Activated T-helper 9 cell treated with anti-CD3 and anti-CD28 coated beads, Interleukin-2, amount 50 U/mL, for 16 hours (primary cell): ENCODE measurements at places on chromosomes 6 and 20.

DNA sequence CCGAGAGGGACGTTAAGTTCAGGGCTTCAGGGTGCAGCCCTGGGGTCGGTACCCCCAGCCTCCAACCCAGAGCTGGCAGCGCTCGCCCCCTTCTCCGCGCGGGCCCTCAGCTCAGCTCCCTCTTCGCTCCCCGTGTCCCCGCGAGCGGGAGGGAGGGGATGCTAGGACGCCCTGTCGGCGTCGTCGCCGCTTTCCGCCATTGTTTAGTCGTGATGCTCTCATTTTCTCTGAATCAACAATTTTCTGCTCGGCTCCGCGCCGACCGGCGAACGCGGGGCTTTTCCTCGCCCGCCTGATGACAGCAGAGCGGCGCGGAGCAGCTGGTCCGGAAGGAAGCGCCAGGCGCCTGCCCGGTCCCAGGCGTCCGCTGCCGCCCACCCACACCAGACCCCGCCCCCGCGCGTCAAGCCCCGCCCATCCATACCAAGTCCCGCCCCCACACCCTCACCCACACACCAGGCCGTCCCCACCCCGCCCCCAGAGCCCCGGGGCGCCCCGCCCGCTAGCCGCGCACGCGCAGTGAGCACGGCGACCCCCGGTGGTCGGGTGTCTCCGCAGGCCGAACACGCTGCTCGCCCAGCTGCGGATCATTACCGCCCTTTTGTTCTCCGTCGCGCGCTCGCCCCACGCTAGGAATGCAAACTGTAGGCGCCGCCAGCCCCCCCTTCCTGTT is 50.1 kb upstream of the SLC32A1 start:
- DNase-seq: peak; percentile 48

GRCh38 chr20:35179292-35180212 is 7.7 kb downstream of the PROCR start:
- DNase-seq: no peak

GRCh38 chr6:32943864-32944649 is 3.2 kb upstream of the HLA-DMB start:
- DNase-seq: no peak

- DNase-seq: no peak
Observed at GRCh38 chr6:1439349-1439748, 50.0 kb downstream of the FOXF2 start.

- DNase-seq: no peak
Observed at GRCh38 chr6:100503043-100503705, 38.5 kb upstream of the SIM1 start.

DNA sequence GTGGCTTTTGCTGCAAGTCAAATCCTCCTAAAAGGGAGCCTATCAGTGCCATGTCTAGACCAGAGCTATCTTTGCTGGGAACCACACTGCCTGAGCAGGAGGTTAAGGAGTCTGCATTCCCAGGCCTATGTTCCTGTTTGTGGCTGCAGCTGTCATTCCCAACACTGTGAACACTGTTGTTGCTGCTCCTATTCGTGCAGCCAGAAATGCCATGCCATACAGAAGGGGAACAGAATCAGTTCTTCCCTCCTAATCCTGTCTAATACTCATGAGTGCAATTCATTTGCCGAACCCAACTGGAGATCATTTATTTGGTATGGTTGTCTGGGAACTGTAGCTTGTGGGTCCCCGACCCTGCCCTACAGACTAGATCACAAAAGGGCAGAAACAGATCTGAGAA is 406.5 kb upstream of the GJE1 start:
- DNase-seq: no peak

GRCh38 chr6:134674562-134674961 is 275.3 kb downstream of the ALDH8A1 start:
- DNase-seq: no peak

GRCh38 chr6:34986845-34987246 is 97.8 kb downstream of the ANKS1A start:
- DNase-seq: peak; percentile 20

DNA sequence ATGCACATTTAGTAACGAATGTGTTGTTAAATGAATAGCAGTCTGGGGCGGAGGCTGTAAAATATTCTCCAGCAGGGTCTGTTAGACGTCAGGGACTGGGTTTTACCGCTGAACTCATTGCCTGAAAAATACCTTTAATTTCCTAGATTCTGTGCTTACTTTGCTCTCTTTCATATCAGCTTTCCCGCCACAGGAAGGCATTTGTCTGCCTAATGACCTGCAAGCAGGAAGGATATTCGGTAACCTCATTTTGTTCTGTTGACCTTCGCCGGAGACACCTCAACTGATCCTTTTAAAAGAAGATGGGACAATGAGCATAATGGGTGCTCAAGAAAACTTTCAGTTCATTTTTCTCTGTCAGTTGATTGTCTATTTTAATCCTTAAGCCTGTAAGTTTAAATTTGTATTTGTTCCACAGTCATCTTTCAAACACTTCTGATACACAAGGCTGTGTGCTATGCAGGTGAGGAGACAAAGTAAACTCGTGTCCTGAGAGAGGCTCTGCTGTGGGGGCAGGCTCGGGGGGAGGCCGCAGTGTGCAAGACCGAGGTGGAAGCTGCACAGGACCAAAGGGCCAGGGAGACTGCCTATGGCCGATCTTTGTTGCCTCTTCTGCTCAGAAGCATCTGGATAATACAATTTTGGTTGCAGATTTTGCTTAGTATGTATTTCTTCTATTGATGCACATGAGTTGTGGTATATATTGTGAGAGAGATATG is 27.4 kb upstream of the SIM1 start:
- no peak for DNase-seq

DNA sequence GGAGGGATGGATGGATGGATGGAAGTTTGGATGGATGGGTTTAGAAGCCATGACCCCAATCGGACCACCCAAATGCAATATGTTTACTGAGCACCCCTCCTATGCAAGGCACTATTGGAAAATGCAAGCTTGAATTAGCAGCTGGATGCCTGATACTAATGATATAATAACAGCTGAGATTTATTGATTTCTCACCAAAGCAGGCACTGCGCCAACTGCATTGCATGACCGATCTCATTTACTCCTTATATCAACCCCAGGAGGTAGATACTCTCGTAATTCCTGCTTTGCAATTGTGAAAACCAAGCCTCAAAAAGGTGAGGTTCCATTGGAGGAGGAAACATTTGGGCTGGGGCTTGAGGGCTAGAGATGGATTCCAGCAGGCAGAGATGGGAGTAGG is 89.7 kb downstream of the KCNB1 start:
- DNase-seq: no peak

DNA sequence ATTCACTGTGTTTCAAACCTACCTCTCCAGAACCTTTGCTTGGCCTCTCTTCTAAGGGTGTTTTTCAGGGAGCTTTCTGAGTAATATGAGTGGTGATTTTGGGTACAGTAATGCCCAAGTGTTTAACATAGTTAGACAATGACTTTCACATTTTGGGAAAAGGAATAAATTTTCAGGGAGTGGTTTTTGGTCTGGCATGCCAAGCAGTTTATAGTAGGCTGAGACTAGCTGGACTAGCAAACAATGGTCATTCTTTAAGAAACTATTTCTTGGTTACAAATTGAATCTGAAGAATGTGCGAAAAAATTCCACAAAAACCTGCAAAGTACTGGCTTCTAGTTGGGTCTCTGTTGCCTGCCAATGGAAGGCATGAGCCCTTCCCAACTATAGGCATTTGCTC is 15.4 kb downstream of the FNDC1 start:
- DNase-seq: no peak

GRCh38 chr20:43492101-43492500 is 15.4 kb upstream of the L3MBTL1 start:
- no peak for DNase-seq

DNA sequence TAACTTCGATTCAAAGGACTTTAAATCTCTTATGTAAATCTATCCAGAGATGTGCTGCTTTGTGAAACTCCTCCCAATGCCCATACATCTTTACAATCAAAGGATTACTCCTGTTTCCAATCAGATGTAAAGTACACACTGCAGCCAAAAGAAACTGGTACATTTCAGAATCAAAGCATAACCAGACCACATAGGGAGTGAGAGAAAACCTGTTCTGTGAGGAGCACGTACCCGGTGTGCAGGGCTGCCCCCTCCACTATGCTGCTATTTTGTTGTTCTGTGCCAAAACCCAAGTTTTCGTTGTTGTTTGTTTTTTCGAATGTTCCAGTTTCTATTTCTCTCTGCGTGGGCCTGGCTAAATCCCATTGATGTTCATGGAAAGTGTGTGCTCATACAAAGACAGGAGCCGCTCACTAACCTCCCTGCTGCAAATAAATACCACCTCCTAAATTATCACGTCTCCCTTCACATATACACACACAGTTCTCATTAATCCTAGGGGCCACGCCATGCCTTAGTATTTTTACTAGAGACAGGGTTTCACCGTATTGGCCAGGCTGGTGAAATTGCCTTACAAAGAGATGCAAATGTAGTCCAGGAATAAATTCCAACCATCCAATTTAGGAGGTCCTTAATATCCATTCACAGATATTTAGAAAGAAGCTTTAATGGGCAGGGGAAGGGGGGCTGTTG is 52.9 kb downstream of the ATP9A start:
- DNase-seq: no peak
